ENCODE measurements at places on chromosomes 1 and 21.

DNA sequence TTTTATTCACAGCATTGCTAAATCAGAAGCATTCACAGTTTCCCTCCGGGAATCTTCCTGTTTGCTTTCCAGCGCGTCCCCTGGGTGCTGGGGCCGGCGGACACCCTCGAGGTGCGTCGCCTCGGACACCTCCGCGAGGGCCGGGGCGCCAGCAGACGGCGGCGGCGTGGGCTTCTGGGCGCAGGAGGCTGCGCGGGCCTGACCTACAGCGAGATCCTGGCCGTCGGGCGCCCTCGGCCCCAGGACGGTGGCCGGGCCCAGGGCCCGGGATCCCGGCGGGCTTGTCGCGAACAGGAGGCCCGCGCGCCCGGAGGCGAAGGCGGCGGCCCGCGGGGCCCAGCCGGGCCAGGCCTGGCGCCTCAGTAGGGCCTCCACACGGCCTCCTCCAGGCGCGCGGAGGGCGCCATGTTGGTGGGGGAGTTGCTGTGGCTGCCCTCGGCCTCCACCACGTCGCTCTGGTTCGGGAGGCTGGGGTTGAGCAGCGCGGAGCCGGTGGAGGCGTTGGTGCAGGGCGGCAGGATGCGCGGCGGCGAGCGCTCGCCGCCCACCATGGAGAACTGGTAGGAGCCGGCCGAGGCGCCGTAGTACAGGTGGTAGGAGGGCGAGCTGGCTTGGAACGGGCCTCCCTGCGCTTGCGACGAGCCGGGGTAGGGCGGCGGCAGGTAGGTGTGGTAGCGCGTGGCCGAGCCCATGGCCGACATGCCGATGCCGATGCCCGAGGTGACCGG, 123.1 kb downstream of the CLIC6 start:
- no peak for DNase-seq

DNA sequence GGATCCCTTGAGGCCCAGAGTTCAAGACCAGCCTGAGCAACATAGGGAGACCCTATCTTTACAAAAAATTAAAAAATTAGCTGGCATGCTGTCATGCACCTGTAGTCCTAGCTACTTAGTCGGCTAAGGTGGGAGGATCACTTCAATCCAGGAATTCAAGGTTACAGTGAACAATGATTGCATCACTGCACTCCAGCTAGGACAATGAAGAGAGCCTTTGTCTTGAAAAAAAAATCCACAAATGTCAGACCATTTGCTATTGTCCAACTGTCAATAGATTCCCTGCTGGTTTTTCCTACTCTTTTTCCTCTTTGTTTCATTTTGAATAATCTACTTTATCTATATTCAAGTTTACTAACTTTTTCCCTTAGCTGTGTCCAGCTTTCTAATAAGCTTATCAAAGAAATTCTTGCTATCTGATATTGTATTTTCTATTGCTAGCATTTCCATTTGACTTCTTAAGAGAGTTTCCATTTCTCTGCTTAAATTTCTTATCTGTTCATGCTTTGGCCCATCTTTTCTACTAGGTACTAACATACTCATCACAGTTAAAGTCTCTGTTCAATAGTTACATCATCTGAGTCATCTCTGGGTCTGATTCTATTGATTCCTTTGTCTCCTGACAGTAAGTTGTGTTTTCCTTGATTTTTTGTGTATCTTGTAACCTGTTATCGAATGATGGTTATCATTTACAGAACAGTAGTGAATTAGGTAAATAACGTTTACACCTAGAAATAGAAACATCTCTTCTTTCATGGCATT, 14.8 kb downstream of the MT1HL1 start:
- no peak for DNase-seq

DNA sequence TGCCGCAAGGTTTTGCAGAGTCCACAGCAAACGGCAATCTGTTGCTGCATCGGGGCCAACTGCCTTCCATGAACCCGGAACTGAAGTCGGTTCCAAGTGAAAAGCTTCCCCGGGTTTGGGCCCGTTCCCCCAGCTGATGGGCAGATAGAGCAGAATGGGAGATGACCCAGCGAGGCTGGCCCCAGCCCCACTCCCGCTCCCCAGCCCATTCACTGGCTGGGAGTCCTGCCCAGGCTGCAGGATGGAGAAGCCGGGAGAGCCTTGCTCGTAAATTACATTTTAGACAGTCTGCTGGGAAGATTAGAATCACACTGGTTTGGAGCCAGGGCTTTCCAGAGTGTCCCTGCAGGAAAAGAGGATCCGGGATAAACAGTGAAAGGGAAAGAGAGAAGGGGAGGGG, 31.6 kb upstream of the PAX7 start:
- DNase-seq, result no peak

GRCh38 chr1:61102041-61102440, 19.7 kb downstream of the NFIA start:
- no peak for DNase-seq

DNA sequence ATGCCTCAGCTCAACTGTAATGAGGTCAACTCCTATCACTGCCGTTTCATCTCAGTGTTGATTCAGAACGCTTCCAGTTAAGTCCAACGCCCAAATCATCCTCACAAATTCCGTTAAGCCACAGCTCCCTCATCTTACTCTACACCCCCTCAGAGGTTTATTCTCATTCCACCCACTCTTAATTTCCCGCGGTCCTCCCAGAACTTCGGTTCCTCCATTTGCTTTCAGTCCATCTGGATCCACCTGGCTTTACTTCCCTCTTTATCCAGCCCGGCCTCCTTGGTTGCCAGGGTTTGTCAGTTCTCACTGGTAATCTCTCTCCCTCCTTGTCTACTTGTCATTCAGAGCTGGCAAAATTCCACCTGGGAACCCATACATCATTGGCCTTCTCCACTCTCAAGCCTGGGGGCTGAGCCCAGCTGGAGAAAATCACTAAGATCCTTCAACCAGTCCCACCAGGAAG, 51.3 kb upstream of the RUNX1 start:
- no peak for DNase-seq

GRCh38 chr1:205273551-205273982, 45.8 kb downstream of the TMCC2 start:
- DNase-seq, result peak; percentile 81

GRCh38 chr1:39632323-39632681, 7.1 kb downstream of the HEYL start:
- DNase-seq, result no peak

DNA sequence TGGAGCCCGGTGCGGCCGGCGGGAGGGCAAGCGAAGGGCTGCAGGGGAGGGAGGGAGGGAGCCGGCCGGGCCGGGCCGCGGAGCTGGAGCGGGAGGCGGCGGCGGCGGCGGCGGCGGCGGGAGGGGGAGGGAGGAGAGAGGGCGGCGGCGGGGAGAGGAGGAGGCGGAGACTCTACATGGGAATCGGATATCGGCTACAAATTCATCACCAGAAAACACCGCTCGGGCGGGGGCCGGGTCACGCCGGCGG, at the start of gene AKT3:
Gene AKT3, minus strand, starts transcription at position 42 of the 250 bp plus-strand sequence. CDS start 7,073 bp downstream, outside the sequence.
- DNase-seq, result no peak

DNA sequence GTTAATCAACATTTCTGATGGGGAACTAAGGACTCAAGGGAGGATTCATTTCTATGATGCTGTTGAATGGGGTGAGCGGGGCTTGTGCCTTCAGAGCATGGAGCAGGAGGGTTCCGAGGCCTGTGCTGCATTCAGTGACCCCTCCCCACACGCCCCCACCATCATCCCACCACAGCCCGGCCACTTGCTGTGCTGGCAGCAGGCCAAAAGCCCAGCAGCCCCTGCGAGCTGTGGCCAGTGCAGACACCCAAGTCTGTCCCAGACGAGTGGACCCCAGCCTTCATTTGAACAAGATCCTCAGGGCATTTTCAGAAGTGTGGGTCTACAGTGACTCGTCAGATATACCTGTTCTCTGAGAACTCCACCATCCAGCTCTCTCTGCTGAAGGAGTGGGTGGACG, 242.0 kb downstream of the GRIK3 start:
- no peak for DNase-seq

DNA sequence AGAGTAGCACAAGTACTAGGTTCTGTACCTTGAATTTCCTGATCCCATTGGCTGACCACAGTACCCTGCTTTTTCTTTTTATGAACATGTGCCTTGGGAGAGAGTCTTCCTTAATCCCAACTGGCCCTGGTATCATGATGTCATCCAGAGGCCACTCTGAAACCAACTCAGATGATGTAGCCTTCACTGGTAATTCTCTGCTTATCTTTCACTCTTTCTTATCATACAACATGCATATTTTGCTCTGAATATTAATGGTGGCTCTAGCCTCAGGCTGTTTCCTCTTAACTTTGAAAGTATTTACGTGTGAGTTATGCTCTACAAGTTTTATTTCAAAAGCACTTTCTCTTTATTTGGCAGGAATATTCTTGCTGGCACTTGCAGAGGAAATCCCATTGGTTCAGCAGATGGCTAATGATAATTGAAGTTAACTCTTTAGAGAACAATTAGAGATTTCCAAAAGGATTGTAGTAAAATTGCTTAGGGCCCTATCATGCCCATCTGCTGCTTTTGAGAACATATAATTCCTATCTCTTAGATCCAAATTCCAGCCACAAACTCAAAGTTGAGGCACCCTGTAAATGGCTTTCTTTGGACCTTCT, 86.1 kb downstream of the PTGER3 start:
- no peak for DNase-seq

DNA sequence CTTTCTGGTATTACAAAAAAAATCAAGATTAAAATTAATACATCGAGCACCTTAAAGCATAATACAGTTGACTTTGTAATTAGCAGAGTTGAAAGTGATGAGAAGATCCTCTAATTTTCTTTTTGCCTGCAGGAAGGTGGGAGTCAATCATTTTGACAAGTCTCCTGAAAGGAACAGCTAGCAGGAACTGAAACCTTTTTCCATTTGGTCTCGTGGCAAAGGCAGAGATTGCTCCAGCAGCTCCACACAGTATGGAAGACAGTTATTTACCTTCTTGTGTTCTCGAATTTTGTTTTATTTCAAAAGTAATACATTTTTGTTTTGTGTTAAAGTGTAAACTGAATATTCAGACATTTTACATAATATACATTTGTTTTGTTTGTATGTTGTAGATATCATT, 7.7 kb downstream of the S100PBP start:
- DNase-seq, result no peak

GRCh38 chr1:244022311-244022710, 28.8 kb upstream of the ZBTB18 start:
- DNase-seq, result no peak

DNA sequence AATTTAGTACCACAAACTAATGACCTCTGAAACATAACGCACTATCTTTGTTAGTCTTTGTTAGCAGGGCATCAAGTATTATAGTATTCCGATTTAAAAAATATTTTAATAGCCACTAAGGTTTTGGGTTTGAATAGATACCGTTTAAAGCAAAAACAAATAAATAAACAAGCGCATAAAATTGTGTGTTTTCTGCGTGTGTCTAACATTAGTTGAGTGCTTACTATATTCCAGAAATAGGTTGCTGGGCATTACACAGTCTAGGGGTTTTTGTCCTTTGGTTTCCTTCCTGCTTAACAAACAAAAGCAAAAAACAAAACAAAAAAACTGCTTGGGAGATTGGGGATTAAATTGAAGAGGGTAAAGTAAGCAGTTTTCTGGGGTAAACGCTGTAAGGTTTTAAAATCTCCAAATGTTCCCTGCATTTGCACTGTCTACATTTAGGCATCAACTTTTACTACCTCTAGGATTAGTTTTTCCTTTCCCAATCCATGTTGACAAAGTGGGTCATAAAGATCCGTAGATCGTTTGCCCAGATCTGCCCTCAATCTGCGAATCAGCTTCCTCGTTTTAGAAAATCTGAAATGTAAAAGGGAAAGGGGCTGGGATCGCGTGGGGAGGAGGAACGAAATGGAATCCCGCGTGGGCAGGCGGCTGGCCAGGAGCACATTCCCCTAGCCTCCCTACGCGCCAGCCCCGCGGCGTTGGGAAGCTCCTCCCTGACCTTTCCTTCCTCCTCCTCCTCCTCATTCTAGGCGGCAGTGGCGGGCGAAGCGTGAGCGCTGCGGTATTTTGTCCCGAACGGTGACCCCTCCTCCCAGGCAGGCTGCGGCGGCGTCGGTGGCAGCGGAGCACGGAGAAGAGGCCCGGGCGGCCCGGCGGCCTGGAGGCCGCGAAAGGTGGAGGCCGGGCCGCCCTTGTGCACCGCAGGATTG, at the start of gene KCTD3:
Gene KCTD3, plus strand, starts transcription at position 749 of the 935 bp plus-strand sequence. CDS start 382 bp downstream, outside the sequence.
- DNase-seq, result peak; percentile 6

GRCh38 chr1:247638781-247639180, 33.4 kb downstream of the OR2G3 start:
- DNase-seq, result no peak

GRCh38 chr1:186375929-186376319, 286 bp downstream of the ODR4 start:
- DNase-seq, result no peak

GRCh38 chr1:39659538-39659937, 12.4 kb downstream of the NT5C1A start:
- no peak for DNase-seq

- no peak for DNase-seq
These were observed 472.4 kb downstream of the SETD4 start for GRCh38 chr21:35587841-35588380.

GRCh38 chr1:102732927-102733326, 375.4 kb downstream of the COL11A1 start:
- no peak for DNase-seq

GRCh38 chr1:83619170-83619896, 379.6 kb downstream of the TTLL7 start:
- no peak for DNase-seq

DNA sequence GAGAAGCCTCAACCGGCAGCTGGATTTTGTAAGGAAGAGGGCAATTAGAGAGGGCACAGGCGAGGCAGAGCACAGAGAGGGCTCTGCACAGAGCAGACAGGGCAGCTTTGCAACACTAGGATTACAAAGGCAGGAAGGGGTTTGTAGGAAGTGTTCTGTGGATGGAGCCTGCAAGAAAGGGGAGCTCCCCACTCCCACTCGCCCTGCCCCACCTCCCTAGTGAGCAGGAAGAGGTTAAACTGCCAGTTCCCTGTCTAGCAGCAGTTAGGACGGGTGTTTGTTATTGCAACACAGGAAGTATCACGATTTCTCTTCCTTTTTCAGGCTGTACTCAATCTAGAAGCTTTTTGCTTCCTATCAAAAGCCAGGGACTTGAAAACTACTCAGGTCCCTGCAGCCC, 63.3 kb upstream of the LRRC8D start:
- no peak for DNase-seq

GRCh38 chr1:224852901-224853568, 76.4 kb upstream of the DNAH14 start:
- DNase-seq, result no peak

GRCh38 chr21:37341254-37341960, 25.2 kb upstream of the DYRK1A start:
- no peak for DNase-seq
